Effector CD4-positive, alpha-beta T cell (primary cell): ENCODE measurements at places on chromosomes 3 and 15.

DNA sequence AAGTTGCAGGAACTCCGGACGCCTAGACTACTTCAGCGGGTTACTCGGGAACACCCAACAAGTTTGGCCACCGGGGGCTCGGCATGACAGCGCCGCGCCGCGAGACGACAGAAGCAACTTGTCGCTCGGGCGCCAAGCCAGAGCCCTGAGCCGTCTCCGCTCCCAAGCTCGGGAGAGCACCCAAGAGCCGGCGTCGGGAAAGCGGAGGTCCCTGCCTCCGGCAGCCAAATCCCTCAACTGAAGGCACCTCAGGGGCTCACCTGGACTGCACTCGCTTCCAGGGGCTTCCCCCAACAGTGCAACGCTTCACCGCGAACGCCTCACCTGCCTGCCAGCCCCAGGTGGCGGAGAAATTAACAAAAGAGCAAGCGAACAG lies 640 bp downstream of the MB21D2 start:
- peak; percentile 20 for DNase-seq

DNA sequence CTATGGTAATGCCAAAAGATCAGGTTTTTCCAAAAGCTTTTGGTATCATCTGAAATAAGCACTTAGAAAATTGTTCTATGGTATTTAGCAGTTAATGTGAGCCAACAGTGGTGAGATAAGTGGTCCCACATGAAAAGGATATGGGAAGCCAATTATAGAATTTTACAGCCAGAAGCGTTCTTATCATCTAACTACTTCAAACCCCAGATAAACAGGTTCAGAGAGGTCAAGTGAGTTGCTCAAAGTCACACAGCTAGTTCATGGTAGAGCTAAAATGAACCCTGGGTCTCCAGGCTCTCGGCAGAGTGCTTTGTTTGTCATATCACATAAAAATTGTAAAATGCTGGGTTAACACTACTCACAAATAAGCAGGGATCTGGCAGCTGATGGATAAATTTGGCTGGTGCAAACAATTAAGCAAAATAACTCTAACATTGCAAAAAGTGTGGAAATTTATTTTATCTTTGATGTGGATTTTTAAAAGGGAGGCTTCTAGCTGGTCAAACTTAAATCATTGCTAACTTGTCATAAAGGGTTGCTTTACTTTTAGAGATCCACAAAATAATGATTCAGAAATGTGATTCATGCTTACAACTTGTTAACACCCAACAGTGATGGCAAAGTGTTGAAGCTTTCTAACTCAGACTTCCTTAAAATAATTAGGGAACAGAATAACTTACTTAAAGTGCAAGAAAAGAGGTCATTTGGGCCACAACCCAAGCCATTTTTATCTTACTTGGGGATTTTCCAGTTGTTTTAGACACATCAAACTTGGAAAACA lies 202.8 kb upstream of the TBC1D5 start:
- no peak for DNase-seq

GRCh38 chr3:69442771-69443311 lies 57.0 kb upstream of the FRMD4B start:
- no peak for DNase-seq

GRCh38 chr15:78859971-78860719 lies 12.5 kb upstream of the MORF4L1 start:
- DNase-seq, result peak; percentile 42

DNA sequence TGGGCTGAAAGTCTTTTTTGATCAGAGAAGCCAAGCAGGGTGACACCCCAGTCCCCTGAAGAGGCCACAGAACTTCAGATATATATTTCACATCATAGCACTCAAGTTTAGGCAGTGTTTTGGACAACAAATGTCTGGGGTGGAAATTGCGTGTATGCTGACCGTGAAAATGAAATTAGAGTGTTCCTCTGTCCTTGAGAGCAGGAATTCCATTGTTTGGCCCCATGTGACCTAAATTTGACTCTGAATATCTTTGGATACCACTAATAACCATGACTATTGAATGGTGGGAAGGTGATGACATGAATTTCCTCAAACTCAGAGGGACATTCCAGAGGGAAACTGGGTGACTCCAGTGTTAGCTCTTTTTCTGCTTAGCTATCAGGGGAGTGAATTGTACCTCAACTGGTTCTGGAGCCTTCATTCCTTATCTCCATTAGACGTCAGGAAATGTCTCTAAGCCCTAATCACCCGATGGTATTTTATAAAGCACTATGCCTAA lies 263.5 kb upstream of the RASGRP1 start:
- DNase-seq, result no peak

DNA sequence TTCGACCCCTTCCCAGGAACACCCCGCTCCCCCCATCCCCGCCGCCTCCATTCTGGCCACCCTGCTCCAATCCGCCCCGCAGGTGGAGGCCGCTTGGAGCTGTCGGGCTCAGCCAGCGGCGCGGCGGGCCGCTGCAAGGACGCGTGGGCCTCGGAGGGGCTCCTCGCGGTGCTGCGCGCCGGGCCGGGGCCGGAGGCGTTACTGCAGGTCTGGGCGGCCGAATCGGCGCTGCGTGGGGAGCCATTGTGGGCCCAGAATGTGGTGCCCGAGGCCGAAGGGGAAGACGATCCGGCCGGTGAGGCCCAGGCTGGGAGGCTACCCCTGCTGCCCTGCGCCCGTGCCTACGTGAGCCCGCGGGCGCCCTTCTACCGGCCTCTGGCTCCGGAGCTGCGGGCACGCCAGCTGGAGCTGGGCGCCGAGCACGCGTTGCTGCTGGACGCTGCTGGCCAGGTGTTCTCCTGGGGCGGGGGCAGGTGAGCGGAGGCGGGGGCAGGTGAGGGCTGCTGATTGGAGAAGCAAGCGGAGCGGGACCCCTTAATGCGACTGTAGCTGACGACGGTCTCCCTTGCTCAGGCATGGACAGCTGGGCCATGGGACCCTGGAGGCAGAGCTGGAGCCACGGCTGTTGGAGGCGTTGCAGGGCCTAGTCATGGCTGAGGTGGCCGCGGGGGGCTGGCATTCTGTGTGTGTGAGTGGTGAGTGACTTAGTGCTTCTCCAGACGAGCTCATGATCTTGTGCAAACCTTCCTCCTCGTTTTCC lies 2.5 kb downstream of the RCCD1 start:
- no peak for DNase-seq

- DNase-seq, result no peak
Measured at GRCh38 chr15:95287720-95288103, 1042.8 kb upstream of the NR2F2 start.

DNA sequence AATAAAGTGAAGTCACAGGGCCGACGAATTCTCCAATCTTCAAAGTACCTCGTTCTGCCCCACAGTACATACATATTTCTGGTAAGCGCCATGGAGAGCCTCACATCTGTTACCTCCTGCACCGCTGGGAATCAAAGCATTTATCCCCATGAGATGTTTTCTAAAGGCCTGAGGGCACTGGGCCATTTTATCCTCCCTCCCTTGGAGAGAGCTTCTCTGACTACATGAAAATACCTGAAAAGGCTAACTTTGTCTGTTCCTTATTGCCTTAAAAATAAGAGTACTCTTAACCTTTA lies 148.1 kb downstream of the RORA start:
- no peak for DNase-seq

DNA sequence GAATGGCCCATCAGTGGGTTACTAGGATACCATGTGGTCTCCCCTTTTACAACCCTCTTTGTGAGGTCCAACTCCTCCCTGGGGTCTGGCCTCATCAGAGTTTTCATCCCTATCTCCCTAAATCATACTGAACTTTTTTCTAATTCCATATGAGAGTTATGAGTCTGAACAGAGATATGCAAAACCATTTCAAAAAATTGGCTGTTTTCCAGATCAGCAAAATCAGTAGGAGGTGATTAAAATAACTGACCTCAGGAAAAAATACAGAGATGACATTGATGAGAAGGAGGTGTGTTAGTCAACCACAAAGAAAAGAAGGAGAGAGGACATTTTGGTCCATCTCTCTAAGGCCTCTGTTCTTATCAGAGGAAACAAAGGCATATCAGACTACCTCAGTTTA lies 200.8 kb upstream of the CFAP20DC start:
- no peak for DNase-seq

DNA sequence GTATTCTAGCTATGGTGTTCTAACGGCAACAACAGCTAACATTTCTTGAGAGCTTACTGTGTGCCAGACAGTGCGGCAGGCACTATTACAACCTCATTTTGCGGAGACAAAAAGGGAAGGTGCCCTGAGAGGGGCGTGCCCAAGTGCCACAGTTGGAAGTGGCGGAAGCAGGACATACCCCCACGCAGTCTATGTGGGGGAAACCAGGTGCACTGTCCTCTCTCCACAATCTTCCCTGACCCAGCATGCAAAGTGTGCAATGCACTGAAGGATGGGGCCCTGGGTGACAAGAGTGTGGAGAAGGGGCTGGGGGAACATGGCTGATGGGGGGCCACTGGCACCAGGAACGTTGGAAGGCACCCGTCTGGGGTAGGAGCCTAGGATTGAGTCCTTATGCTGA lies 8.6 kb downstream of the ANP32A start:
- no peak for DNase-seq

DNA sequence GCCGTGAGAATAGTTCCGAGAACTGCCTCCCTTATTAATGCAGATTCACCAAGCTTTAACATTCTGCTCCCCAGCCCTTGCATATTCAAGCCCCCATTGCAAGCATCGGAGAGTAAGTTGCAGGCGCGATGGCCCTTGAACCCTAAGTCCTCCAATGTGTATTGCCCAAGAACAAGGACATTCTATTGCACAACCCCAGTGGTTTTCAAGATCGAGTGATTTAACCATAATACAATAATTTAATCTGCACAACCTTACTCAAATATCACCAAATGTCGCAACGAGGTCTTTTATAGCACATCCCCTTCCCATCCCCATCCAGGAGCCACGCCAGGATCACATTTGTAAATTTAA lies 21.7 kb upstream of the PLXND1 start:
- DNase-seq, result no peak

- DNase-seq, result no peak
Measured at GRCh38 chr3:194967151-194968117, 281.8 kb downstream of the FAM43A start.

DNA sequence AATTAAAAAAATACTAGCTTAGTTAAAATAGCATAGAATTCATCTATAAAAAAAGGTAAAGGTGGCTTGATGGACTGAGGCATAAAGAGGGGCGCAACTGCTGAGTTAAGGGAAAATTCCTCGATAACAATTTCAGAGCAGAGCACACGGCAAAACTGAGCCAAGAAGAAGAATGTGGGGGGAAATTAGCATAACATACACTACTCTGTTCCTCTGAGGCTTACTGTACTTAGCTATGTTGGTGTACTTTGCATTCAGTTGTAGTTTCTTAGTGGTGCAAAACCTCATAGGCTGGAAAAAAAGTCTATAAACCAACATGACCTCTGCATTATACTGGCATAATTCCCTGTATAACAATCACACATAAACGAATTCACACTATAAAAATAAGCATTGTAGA lies 357.9 kb upstream of the LRRC3B start:
- DNase-seq, result no peak
